ENCODE measurements at places on chromosomes 5 and 9.

DNA sequence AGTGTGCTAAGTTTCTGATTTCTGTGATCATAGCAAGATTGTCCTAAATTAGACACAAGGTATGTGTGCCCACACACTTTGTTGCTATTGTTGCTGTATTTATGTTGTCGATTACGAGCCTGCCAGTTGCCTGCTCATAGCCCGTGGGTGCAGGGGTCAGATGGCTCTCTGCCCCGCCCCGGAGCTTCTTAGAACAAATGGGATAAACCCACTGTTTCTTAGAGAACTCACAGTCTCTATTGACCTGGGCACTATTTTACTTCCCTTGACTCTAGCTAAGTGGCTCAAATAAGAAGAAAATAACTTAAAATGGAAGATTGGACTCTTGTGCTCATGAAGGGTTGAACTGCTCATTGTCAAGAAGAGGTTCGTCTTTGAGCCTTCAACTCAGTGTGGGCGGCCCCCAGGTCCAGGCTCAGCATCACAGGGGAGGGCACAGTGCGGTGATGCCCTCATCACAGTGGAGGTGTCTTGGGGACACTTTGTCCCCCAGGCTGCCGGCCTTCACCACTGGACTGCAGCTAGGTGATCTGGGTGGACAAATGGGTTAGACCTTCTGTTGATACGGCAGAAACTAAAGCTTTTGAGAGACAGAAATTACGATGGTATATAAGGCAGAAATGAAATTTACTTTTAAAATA lies 155.5 kb downstream of the TENT4A start:
- no peak for DNase-seq

DNA sequence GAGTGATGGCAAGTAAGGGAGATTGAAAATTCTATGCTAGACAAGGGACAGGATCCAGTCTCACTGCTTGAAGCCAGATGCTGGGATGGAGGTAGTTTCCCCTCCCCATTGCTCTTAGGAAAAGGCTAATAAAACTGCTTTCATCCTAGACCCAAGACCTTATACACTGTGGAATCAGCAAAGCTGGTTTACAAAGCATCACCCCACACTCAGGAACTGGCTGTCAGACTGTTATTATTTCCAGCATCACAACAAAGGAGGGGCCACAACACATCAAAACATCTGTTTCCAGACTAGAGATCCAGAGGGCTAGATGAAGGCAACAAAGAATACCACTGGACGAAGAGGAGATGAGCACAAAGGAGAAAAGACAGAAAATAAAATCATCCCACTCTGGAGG lies 364.6 kb upstream of the PTGER4 start:
- DNase-seq, result no peak

DNA sequence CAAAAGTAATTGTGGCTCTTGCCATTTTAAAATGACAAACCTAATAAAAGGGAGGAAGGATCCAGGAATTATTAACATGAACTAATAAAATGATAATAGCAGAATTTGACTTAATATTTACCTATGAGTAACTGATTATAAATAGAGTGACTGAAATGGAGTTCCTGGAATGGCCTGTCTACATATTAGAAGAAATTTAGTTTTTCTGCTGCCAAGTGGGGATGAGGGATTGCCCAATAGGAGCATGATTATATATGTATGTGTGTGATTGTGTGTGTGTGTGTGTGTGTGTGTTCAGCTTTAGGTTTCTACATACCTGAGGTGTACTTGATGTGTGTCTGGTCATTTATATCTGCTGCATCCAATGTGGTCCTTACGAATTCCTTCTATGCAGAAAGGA lies 36.6 kb upstream of the ITGA1 start:
- no peak for DNase-seq

DNA sequence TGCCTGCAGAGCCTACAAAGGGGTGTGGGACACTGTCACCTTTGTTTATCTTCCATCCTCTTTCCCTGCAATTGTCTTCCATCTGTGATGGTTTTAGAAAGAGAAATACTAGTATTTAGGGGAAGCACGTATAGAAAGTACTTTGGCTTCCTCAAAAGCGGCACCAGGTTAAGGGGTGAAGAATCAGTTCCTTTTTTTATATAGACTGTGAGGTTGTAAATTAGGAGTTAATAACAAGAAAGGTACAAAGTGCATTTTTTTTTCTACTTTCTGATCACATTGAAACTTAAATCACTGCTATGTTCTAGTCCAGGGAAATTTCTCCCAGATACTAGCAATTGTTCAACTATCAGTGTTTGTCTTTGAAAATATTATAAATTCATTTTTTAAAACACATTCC lies 219.3 kb downstream of the CEMIP2 start:
- no peak for DNase-seq

DNA sequence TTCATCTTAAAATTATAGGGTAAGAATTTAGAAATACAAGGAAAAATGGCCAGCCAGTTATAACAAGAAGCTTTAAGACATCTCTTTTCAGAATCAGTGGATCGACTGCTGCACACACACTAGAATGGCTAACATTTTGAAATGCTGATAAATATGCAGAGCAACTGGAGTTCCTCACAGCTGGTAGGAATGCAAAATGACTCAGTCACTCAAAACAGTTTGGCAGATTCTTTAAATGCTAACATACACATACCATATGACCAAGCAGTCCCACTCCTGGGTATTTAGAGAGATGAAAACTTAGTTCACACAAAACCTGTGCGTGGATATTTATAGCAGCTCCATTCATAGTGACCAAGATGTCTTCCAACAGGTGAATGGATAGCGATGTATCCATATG lies 23.2 kb upstream of the PSAT1 start:
- no peak for DNase-seq

GRCh38 chr5:112318346-112318745 lies 100.7 kb downstream of the EPB41L4A start:
- DNase-seq, result no peak

GRCh38 chr9:130022566-130023143 lies 20.3 kb downstream of the FNBP1 start:
- no peak for DNase-seq

DNA sequence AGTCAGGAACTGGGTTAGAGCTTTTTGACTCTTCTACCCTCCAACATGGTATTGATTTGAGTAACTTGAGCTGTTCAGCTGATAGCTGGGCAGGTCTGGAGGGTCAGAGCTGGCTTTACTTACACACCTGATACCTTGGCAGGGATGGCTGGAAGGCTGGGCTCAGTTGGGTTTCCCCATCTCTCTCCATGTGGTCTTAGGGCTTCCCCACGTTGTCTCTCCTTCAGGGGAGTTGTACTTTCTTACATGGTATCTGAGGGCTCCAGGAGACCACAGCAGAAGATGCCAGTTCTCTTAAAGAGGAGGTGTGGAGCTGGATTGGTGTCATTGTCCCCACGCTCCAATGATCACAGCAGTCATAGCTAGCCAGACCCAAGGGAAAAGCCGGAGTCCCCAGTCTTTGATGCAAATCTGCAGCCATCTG lies 25.6 kb downstream of the ISOC1 start:
- DNase-seq, result no peak

DNA sequence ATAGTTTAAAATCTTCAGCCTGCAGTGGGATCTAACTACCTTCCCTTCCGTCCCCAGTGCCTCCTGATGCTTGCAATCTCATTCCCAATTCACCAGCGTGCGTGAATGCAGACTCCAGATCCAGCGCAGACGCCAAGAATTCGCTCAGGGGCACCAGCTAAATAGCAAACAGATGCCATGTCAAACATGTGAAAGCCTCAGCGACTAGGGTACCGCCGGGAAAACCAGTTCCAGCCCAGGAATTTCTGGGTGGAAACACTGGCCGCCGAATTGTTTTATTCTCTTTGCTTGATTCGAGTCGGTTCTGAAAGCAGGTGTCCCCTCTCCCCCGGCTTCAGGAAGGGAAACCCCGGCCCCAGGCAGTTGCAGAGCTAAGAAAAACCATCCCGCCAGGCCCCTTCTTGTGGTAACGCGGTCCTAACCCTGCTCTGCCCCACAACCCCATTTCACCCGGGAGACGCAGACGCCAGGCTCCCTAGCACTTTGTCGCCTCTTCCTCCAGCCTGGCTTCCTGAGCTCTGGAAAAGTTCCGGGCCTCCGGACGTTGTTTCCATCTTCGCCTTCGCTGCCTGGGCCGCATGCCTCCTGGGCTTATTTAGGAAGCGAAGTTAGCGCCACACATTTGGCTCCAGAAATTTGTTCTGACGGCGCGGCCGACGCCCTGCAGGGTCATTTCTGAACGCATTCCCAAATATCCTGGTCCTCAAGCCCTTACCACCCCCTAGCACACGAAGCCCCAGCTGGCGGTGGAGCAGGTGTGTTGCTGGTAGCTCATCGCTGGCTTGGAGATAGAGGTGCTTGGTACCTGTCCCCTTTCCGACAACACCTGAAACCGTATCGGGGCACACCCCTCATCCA lies 665 bp upstream of the LVRN start:
- DNase-seq, result no peak

DNA sequence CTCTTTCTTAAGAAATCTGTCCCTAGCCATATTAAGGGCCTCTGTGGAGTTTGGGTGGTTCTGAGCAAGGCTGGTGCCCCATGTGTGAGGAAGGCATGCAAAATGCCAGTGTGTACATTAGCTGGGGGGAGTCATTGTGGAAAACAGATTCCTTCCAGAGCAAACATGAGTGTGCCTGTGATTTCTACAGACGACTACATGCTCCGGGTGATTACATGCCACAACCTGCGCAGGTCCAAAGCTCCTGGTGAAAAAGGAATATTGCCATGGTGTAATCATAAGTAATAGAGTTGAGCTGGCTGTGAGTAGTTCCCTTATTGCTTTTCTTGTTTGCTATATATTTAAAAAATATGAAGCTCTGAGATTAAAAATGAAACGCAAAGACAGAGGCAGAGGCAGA lies 102.1 kb downstream of the ACER2 start:
- no peak for DNase-seq

- DNase-seq, result peak; percentile 27
Observed at GRCh38 chr5:109759306-109759705, 69.6 kb downstream of the MAN2A1 start.

- no peak for DNase-seq
Observed at GRCh38 chr9:137748741-137749140, 128.8 kb upstream of the CACNA1B start.

- DNase-seq, result no peak
Observed at GRCh38 chr9:89177012-89177943, 1.3 kb downstream of the SHC3 start.

DNA sequence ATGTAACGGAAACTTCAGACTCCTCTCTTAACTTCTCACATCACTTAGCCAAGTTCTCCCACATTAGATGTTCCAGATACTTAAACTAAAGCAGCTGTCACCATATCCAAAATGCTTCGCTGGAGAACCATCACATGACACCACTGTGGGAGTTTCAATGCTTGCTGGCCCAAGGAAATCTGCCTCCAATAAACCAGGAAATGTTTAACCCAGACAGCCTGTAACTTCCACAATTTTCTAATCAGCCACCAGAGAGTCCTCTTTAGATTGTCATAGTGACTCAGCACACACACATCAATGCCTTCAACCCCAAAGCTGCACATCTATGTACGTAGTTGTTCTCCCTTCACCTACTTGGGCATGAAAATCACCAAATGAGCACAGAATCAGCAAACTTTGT lies 118.7 kb downstream of the LPAR1 start:
- DNase-seq, result no peak

GRCh38 chr5:57774439-57774838 lies 291.8 kb upstream of the ACTBL2 start:
- no peak for DNase-seq

DNA sequence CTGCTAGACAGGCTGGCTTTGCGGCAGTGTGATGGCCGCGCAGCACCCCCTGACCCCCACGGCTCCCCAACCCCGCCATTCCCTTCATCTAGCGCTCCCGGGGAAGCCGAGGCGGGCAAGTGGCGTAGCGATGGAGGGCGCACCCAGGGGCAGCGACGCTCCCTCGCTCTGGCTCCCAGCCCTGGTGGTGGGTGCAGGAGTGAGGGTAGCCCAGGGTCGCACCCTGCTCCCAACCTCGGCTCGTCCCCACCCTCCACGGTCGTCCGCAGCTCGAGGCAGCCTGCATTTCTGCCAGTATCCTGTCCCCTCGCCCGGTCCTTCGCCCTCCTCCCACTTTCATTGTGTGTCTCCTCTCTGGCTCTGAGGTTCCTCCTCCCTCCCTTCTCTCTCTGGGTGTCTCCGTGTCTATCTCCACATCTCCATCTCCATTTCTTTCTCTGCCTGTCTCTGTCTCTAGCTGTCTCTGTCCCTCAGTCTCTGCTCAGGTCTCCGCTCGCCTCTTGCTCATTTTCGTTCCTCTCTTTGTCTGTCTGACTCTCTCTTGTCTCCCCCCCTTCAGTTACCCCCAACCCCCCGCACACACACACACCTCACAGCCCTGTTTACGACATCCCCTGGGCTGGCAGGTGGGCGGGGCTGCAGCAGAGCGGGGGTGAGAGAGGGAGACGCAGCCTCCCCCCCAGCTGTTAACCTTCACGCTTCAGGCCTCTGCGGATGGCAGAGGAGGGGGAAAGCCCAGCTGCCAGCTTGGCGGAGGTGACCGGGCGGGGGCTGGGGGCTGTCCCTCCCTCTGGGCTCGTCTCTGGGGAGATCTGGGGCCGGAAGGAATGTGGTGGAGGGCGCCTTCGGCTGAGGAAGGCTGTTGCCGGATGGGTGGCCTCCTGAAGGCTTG lies 48.7 kb upstream of the PSD2 start:
- DNase-seq, result no peak

DNA sequence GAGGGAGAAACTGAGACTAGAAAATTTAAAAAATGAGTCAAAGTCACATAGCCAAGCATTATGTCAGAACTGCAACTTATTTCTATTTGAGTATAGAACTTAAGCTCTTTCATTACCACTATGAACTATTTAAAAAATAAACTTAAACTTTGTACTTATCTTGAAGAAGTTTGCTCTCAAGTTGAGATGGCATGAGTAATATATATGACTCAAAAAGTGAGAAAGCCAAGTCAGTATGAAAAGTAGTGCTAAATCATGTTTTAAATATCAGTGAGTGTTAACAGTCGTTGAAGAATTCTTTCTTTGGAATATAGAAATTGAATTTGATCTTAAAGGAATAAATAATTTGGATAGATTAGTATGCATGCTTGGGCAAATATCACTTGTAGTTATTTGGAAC lies 36.3 kb upstream of the CDH10 start:
- DNase-seq, result no peak

DNA sequence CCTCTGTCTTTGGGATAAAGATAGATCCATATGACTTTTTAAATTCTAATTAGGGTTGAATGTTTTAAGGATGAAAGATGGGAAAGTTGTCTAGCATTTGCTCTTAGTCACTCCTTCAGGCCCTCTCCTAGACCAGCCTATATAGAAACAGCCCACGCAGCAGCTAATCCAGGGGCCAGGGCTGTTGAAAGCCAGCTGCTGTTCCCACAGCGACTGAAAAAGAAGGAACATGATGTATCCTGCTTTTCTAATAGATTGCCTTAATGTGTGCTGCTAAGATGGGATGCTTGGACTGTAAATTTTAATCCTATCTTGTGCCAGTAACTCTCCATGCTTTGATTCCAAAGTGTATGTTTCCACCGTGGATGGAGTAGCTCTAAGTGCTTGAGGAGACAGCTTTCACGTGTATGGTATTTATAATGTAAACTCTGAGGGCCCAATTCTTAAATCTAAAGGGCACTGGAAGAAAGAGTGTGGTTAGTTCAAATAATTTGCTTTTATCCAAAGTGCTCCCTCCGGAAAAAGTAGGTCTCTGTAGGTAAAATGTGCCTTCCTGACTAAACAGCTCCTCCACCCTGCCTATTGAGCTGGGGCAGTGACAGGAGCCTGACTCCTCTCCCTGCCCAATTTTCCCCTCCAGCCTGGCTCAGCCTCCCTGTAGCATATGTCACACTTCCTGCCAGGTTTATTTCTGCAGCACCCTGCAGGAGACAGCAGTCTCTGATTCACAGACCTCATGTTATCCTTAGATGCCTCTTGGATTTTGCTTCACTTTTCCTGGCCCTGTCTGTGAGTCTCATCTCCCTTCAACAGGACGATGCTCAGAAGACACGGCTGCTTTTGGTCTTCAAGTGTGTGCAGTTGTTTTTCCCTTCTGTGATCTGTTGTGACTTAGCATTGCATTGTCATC lies 33.2 kb downstream of the SLC36A1 start:
- DNase-seq, result no peak

Data from hematopoietic multipotent progenitor cell treated with erythropoietin and hydrocortisone succinate and interleukin-3 and kit ligand, for 15 days (in vitro differentiated cells).